Fibroblast of lung (primary cell): ENCODE measurements at places on chromosomes 5 and 9.

GRCh38 chr5:113038714-113039113 is 62.1 kb downstream of the DCP2 start:
- H3K27ac ChIP-seq, result no peak overlapping the region
- H3K27me3 ChIP-seq, result no peaks in the 10 kb centered on the region
- H3K4me3 ChIP-seq, result no peak overlapping the region
- H3K36me3 ChIP-seq, result no peaks in the 10 kb centered on the region
- DNase-seq, result no peak

- H3K36me3 ChIP-seq, result no peaks in the 10 kb centered on the region
- H3K4me1 ChIP-seq, result no peaks in the 10 kb centered on the region
- H3K27ac ChIP-seq, result no peak overlapping the region
- no peaks in the 10 kb centered on the region for H3K27me3 ChIP-seq
These were observed 433.4 kb downstream of the TMEM38B start for GRCh38 chr9:106127776-106128175.

DNA sequence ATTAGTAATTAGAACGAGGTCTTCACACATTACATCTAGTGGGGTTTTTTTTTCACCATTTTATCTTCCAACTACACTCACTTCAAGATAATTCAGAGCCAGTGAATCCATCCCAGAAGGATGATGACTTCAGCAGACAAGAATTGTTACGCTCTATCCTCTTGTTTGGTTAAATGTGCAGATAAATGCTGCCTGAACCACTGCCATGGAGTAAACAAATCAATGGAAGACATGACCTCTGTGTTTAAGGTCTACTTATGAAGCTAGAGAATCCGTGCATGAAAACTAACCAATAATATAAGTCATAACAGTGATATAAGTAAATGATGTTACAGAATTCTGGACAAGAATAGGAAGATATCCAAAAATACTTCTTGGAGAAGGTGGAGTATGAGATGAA is 602.6 kb downstream of the TLR4 start:
- H3K27ac ChIP-seq, result no peak overlapping the region
- H3K27me3 ChIP-seq, result no peaks in the 10 kb centered on the region
- H3K4me1 ChIP-seq, result no peaks in the 10 kb centered on the region
- no peaks in the 10 kb centered on the region for H3K36me3 ChIP-seq
- no peak for DNase-seq
- no peak overlapping the region for H3K4me3 ChIP-seq

DNA sequence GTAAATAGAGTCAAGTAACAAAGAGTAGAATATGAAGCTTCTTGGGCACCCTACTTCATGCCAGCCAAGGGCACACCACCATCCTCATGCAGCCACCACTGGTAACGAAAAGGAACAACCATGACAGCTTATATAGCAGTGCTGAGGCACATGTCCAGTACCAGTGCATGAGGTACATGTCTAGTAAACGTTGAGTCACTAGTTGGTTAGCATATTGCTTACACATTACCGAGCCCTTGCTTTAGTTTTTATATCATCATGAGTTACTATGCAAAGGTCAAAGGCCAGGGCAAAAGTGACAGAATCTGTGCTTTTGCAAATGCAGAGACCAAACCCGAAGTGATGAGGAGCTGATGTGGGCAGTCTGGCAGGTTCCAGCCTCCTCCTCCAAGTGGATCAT is 147.1 kb upstream of the MAP1B start:
- H3K27me3 ChIP-seq, result peaks cover 8% of the 10 kb centered on the region
- DNase-seq, result no peak
- H3K27ac ChIP-seq, result no peak overlapping the region
- no peaks in the 10 kb centered on the region for H3K4me1 ChIP-seq

DNA sequence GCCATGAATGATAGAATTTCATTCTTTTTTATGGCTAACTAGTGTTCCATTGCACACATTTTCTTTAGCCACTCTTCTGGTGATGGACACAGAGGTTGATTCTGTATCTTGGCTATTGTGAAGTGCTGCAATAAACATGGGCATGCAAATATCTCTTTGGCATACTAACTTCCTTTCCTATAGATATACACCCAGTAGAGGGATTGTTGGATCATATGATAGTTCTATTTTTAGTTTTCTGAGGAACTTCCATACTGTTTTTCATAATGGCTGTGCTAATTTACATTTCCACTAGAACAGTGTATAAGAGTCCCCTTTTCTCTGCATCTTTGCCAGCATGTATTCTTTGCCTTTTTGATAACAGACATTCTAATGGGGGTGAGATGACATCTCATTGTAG is 50.4 kb upstream of the CDK5RAP2 start:
- H3K27ac ChIP-seq, result no peak overlapping the region
- no peaks in the 10 kb centered on the region for H3K36me3 ChIP-seq
- no peak for DNase-seq
- H3K4me3 ChIP-seq, result no peak overlapping the region
- H3K27me3 ChIP-seq, result no peaks in the 10 kb centered on the region
- no peaks in the 10 kb centered on the region for H3K4me1 ChIP-seq

DNA sequence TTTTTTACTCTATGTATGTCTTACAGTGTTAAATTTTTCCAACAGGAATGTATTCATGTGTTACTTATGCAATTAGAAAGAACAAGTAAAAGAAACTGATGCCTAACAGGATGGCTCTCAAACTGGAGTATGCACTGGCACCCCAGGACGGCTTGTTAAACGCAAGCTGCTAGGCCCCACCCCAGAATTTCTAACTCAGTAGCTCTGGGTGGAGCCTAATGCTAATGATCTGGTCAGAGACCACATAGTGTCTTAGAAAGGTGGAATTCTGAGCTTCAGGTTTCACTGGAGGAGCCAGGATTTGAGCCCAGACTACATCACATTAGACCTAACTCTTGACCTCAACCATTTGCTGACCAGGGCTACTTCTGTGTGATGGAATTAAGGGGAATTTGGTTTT is 34.4 kb downstream of the SHC3 start:
- H3K4me1 ChIP-seq, result peaks cover 3% of the 10 kb centered on the region
- no peak overlapping the region for H3K27ac ChIP-seq
- no peak overlapping the region for H3K4me3 ChIP-seq
- H3K27me3 ChIP-seq, result no peaks in the 10 kb centered on the region
- no peaks in the 10 kb centered on the region for H3K36me3 ChIP-seq

- no peak overlapping the region for H3K4me3 ChIP-seq
- H3K27ac ChIP-seq, result no peak overlapping the region
- no peak for DNase-seq
- H3K27me3 ChIP-seq, result no peaks in the 10 kb centered on the region
- H3K4me1 ChIP-seq, result no peaks in the 10 kb centered on the region
- H3K36me3 ChIP-seq, result no peaks in the 10 kb centered on the region
These were observed 442.7 kb downstream of the CDK5RAP2 start for GRCh38 chr9:120137186-120137840.

- no peaks in the 10 kb centered on the region for H3K36me3 ChIP-seq
- no peak for DNase-seq
- no peaks in the 10 kb centered on the region for H3K4me1 ChIP-seq
- no peaks in the 10 kb centered on the region for H3K27me3 ChIP-seq
- H3K4me3 ChIP-seq, result no peak overlapping the region
These were observed 364.1 kb downstream of the EFNA5 start for GRCh38 chr5:107306594-107306993.

GRCh38 chr5:100406640-100407039 is 128.5 kb upstream of the FAM174A start:
- peak; percentile 50 for DNase-seq
- H3K4me1 ChIP-seq, result no peaks in the 10 kb centered on the region
- H3K27me3 ChIP-seq, result no peaks in the 10 kb centered on the region
- no peak overlapping the region for H3K27ac ChIP-seq

DNA sequence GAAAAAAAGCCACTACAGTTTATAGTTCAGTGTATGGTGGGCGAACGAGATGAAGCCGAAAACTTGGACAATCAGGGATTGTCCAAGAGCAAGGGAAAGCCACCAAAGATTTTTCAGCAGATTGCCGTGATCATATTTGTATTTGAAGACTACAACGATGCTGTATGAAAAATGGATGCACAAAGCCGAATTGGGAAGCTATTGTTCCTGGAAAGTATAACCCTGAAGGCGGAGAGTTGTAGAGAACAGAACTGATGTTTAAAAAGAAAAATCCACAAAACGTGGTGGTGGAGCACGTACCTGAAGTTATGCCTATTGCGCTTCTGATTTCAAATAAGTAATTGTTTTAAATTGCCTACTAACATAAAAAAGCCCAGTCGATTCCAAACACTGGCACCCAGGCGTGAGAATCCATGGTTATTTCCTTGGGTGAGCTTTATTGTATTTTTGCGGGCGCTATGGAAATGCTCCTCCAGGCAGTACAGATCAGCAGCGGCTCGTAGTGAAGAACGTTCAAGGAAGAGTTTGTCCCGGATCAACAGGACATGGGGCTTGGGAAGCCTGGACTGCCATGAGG is 772 bp upstream of the TARS1 start:
- no peaks in the 10 kb centered on the region for H3K27me3 ChIP-seq
- DNase-seq, result no peak
- peaks cover 6% of the 10 kb centered on the region for H3K4me1 ChIP-seq
- peak overlapping the region; percentile 77 for H3K4me3 ChIP-seq
- H3K27ac ChIP-seq, result peak overlapping the region; percentile 84

DNA sequence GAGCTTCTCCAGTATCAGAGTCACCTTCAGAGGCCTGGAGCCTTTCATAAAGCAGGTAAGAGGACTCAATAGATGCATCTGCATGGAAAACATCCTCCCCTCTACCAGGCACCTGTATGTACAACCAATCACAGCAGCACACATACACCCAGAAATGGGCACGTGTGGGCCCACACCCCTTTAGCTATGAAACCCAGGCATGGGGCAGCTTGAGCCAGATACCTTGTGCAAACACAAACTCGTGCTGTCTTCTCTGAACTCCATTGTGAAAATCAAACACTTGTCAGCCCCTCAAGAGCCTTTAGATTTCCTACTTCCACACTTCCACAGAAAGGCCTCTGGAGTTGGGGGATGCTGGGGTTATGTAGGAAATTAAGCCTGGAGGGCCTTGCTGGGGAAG is 1.1 kb upstream of the CSF2 start:
- peaks cover 12% of the 10 kb centered on the region for H3K4me1 ChIP-seq
- DNase-seq, result no peak
- H3K27ac ChIP-seq, result no peak overlapping the region

GRCh38 chr5:101517795-101518194 is 614.7 kb upstream of the ST8SIA4 start:
- H3K36me3 ChIP-seq, result no peaks in the 10 kb centered on the region
- H3K4me1 ChIP-seq, result no peaks in the 10 kb centered on the region
- H3K27ac ChIP-seq, result no peak overlapping the region
- no peak for DNase-seq
- no peaks in the 10 kb centered on the region for H3K27me3 ChIP-seq

DNA sequence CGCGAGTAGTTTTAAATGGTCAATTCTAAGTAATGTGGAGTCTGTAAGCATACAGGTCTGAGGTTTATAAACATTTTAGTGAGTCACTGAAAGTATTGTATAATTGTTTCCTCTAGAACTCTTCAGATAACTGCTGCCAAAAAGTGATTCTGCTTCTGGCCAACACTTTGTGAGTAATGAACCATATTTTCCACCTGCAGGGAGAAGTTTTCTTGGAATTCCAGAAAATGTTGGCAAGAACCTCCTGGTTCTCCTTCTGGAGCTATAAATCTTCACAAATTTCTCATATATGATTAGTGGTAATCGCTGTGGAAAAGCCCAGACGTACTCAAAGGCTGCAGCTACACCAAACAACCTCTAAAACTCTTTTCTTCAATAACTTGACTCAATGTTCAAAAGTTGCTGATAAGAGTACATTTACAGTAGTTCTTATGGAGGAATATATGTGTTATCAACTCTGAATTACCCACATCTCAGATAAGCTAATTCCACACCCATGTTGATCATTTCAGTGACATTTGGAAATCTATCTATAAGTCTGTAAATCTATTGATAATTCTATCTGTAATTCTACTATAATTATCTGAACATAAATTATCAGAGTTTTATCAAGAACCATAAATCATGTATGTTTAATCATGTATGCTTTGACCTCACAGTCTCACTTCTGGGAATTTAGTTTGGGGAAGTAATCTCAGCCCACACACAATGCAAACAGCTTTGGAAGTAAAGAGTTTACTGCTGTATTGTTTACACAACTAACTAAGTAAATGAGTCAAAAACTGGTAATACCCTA is 74.1 kb downstream of the FNBP1 start:
- H3K4me1 ChIP-seq, result peaks cover 19% of the 10 kb centered on the region
- DNase-seq, result peak; percentile 98
- no peak overlapping the region for H3K4me3 ChIP-seq
- no peak overlapping the region for H3K27ac ChIP-seq
- no peaks in the 10 kb centered on the region for H3K36me3 ChIP-seq
- H3K27me3 ChIP-seq, result no peaks in the 10 kb centered on the region

GRCh38 chr5:141800617-141801016 is 77.6 kb downstream of the PCDH1 start:
- no peaks in the 10 kb centered on the region for H3K36me3 ChIP-seq
- no peak for DNase-seq
- H3K4me1 ChIP-seq, result no peaks in the 10 kb centered on the region
- H3K27ac ChIP-seq, result no peak overlapping the region

DNA sequence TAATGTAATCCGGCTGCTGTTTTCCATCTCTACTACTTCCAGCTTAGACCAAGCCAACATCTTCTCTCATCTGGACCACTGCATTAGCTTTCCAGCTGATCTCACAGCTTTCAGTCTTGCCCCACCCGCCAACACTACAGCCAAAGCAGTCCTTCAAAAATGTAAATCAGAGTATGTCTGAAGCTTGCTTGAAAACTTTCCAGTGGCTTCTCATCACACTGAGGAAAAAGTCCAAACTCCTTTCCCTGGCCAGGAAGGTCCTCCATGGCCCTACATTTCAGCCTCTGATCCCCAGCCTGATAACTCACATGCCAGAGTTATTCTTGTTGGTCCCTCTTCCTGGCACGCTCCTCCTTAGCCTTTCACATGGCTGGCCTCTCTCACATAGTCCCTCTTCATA is 38.5 kb downstream of the TTC1 start:
- H3K27ac ChIP-seq, result no peak overlapping the region
- DNase-seq, result no peak
- no peaks in the 10 kb centered on the region for H3K4me1 ChIP-seq
- H3K4me3 ChIP-seq, result no peak overlapping the region
- H3K27me3 ChIP-seq, result no peaks in the 10 kb centered on the region
- H3K36me3 ChIP-seq, result peaks cover 4% of the 10 kb centered on the region

GRCh38 chr9:12748016-12748415 is 26.8 kb upstream of the LURAP1L start:
- no peaks in the 10 kb centered on the region for H3K4me1 ChIP-seq
- H3K27ac ChIP-seq, result peak overlapping the region; percentile 49
- H3K4me3 ChIP-seq, result no peak overlapping the region
- no peaks in the 10 kb centered on the region for H3K36me3 ChIP-seq
